ENCODE measurements at places on chromosomes 16 and 17.

DNA sequence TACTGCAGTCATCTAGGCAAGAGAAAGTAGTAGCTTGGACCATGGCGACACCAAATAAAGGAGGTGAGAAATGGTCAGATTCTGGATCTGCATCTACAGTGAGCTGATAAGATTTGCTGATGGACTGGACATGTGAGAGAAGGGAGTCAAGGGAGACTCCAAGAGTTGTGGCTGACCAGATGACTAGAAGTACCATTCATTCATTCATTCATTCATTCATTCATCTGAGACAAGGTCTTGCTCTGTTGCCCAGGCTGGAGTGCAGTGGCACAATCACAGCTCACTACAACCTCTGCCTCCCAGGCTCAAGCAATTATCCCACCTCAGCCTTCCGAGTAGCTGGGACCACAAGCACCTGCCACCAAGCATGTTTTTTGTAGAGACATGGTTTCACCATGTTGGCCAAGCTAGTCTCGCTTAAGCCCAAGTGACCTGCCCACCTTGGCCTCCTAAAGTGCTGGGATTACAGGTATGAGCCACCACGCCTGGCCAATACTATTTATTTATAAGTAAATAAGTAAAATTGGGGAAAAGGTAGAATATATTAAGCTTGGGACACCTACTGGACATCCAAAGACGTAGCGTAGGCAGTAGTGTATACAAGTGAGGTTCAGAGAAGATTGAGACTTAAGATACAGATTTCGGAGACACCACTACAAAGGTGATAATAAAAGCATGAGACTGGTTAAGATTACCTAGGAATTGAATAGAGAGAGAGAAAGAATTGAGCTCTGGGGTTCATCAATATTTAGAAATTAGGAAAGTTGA is 15.7 kb upstream of the RNF43 start:
- DNase-seq = no peak

DNA sequence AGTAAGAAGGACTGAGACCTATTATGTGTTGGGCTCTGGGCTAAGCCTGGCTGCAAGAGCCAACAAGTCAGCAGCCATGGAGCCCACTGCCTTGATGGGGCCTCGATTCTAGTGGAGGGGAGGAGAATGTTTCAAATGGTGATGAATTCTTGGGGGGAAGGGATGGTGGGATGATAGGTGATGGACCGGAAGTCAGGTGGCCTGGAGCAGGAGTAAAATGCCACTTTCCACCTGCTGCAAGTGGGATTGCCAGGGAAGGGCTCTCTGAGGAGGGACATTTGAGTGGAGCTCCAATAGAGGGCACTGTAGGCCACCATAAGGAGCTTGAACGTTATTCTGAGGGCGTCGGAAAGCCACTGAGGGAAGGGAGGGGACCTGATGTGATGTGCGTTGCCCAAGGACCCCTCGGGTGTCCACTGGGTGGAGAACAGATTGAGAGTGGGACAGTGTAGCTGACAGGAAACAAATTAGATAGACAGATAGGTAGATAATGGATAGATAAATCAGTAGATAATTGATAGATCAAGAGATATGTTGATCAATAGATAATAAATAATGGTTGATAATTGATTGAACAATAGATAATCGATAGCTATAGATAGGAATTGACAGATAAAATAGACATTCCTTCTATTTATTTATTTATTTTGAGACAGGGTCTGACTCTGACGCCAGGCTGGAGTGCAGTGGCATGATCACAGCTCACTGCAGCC is 18.2 kb upstream of the NXPH3 start:
- no peak for DNase-seq

DNA sequence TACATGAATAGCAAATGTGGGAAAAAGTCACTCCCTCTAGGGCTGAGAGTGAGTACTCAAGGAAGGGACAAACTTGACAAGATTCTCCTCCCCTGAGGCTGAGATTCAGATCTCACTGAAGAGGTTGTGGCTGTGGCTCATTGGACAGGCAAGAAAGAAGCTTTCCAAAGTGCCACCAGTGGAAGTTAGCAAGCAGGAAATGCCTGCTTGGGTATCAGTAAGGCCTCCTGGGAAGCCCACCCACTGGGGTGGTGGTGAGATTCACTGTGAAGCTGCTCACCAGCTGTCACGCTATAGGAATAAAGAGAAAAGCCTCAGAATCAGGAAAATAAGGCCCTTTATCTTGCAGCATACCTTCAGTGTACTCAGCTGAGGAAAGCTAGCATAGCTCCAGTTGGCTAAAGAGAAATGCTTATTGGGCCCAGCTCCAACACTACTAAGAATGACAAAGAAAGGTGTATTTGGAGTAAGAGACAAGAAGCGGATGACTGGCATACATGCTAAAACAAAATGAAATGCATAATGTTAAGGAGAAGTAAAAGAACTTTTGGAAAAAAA is 274.4 kb upstream of the TOM1L1 start:
- no peak for DNase-seq

GRCh38 chr16:67236563-67237395 is 9.8 kb downstream of the TMEM208 start:
- DNase-seq = no peak

GRCh38 chr17:47615766-47616424 is 33.8 kb upstream of the KPNB1 start:
- DNase-seq = no peak

- no peak for DNase-seq
Observed at GRCh38 chr17:44881145-44881544, 18.1 kb downstream of the EFTUD2 start.

GRCh38 chr16:82263521-82264143 is 93.6 kb upstream of the MPHOSPH6 start:
- no peak for DNase-seq

DNA sequence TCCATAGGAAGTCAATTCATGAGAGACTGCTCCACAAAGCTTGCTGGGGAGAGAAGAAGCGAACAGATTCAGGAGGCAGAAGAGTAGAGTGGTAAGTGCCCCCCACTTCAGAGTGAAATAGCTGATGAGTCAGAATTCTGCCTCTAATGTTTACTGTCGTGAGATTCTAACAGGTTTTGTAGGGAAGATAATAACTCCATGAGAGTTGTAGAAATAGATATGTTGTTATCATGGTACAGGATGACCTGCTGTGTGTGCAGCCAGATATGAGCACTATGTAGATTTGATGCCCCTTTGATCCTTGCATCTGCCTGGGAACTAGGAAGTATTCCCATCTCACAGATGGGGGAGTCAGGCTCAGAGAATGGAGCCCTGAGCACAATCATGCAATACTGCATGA is 502.4 kb upstream of the CDH11 start:
- no peak for DNase-seq

DNA sequence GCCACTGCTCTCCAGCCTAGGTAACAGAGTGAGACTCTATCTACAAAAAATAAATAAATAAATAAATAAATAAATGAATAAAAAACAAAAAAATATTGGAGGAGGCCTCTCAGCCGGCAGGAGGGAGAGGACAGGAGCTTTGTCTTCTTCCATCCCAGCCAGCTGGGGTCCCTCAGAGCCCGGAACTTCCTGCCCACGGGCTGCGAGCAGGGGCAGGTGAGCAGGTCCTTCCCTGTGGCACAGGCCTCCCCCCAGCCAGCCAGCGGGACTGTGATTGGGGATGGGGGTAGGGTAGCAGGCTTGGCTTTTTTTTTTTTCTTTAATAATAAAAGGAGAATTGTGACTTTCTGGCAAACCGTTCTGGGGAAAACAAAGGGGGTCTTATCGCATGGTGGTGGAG is 10.1 kb downstream of the SMTNL2 start:
- no peak for DNase-seq

DNA sequence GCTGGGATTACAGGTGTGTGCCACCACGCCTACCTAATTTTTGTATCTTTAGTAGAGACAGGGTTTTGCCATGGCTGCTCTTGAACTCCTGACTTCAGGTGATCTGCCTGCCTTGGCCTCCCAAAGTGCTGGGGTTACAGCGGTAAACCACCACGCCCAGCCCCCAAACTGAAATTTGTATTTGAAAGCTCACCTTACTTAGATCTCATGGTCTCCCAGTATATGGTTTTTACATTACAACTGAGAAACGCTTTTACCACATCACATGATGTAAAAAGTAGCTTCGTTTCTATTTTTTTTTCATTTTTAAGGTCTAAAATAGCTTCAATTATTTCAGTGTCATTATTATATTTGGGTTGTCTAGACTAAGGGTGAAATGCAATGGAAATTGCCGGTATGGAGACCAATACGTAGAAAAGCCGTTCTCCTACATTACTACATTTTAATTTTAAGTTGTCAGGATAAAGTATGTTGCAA is 93.3 kb downstream of the BCAS3 start:
- DNase-seq = no peak

GRCh38 chr16:80158766-80159165 is 382.0 kb upstream of the DYNLRB2 start:
- no peak for DNase-seq

- DNase-seq = no peak
Observed at GRCh38 chr16:3665508-3665907, 11.0 kb downstream of the DNASE1 start.

GRCh38 chr16:23516366-23517137 is 6.3 kb upstream of the GGA2 start:
- DNase-seq = no peak

DNA sequence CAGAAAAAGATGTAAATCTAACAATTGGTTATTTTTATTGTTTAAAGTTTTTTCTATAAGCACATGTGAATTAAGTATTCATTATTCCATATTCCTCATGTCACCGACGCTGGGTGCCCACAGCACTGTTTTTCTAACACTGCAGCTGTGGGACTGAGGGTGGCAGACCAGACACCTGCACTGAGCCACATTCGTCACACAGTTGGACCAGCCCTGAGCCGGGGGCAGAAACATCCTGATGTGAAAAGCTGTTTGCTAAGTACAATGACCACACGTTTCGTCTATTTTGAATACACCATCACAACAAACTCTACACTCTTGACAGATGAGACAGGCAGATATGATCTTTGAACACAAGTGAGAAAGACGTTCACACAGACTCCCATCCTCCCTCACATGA is 749.5 kb downstream of the KCNJ18 start:
- DNase-seq = no peak

- no peak for DNase-seq
Observed at GRCh38 chr17:51441431-51441830, 181.1 kb downstream of the UTP18 start.

All from AG04449 (cell line).